ENCODE measurements at places on chromosomes 12 and 14. TPM values are rescaled to one million over a fixed set of nuclear protein-coding genes. Genes with fewer than 3 reads are reported as not detected.

- no peak for DNase-seq
Observed at GRCh38 chr12:105322070-105322469, 8.4 kb upstream of the C12orf75 start.

SLCO1B1 gene
- total RNA-seq: not detected

KLHL28 gene
- 12.8 TPM for total RNA-seq

GRCh38 chr12:79690638-79691510, at the start of gene PAWR:
Gene PAWR (minus strand): TSS chr12:79690964. CDS start chr12:79690244, 720 bp downstream.
- DNase-seq: no peak

PMCH gene
- not detected for total RNA-seq

OR4M1 gene
- not detected for total RNA-seq

GRCh38 chr14:24312736-24313507, 1.6 kb downstream of the LTB4R start:
- DNase-seq: no peak

DNA sequence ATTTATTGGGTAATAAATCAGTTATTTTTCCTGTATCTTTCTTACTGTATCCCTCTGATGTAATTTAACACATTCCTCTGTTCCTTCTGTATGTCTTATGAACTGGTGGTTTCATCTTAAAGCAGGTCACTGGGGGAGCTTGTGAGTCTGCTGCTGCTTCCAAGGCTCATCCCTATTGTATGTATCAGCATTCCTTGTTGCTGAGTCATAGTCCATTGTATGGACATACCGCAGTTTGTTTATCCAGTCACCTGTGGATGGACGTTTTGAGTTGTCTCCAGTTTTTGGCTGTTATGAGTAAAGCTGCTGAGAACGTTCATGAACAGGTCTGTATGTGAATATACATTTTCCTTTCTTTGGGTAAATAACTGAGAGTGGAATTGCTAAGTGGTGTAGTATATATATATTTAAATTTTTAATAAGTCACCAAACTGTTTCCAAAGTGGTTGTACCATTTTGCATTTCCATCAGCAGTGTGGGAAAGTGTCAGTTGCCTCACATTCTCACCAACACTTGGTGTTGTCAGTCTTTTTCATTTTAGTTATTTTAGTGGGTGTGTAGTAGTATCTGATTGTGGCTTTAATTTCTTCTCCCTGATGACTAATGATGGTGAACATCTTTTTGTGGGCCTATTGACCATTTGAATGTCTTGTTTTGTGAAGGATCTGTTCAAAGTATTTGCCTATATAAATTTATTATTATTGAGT, 82.7 kb downstream of the BEGAIN start:
- DNase-seq: no peak

DNA sequence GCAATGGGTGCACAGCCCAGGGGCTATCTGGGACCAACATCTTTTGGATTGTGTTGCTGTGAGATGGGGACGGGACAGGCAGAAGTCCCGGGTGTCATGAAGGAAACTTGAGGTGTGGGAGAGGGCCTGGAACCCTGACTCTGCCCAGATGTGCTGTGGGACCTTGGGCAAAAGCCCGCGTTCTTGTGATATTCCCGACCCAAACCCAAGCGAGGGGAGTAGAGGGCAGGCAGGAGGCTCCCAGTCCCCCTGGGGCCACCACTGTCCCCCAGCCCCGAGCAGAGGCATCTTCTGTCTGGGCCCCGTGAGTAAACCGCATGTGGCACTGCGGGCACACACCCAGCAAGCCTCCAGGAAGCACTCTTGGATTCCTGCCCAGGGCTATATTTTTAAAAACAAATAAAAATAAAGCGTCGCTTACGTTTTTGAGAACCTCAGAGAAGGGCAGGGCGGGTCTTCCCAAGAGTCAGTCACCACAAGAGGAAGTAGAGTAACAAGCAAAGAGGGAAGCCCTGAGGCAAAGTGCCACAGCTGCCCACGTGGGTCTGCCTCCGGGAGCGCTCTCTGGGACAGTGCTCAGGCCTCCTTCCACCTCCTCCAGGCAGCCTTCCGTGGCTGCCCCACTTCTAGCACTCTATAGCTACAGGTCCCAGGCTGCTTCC, 39.5 kb downstream of the BEGAIN start:
- DNase-seq: no peak

GALNT9 gene
- 1.5 TPM for total RNA-seq

RPGRIP1 gene
- total RNA-seq: not detected

LUM gene
- 72.9 TPM for total RNA-seq

SYNDIG1L gene
- total RNA-seq: not detected

DNA sequence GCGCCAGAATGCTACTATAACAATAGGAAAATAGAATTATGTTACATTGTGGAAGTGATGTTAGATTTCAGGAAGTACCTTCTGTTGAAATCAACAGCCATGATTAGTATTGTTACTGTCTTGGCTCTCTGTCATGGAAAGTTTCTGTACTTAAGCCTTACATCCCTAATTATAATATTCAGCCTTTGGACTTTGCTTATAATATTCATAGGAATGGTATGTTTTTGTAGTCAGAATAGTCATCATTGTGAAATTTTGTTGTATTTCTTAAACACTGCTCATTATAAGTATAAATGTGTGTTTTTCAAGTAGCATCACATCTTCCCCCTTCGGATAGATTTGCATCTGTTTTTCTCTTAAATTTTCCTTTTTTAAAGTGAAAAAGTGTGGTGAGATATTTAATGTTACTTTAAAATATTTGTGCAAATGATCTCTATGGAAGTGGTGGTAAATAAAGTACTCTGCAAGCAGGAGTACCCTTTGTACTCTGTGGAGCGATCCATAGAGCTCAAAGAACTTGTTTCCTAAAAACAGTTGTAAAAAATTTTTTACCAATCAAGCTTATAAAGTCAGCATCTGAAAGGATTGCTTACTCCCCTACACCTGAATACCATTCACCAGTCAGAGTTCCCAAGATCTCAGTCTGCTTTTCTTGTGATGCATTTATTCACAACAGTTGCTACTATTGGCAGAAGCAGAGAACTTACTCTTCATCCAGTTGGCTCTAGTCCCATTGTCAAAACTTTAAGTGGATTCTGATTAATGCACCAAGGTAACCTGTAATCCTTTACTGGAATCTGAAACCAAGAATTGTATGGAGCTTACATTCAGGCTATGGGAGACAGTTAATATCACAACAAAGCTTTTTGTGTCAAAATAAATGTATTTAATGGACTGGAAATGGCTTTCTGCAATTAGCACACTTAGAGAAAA, 87.8 kb downstream of the RIC8B start:
- DNase-seq: no peak

DNA sequence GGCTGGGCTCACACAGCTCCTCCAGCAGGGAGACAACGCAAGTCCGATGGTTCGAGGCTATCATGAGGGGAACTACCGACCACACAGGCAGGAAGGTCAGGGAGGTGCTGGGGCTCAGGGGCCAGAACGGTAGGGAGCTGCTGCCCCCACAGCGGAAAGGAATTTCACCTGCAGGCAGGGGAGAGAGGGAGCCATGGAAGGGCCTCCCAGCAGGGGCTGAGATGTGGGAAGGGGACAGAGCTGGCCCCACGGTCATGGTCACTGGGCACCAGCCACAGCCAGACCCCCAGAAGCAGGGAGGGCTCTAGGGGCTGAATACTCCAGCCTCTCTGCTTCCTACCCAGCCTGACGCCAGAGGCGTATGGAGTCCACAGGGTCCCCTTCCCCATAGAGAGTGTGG, 103.1 kb downstream of the SCARB1 start:
- no peak for DNase-seq

SDS gene
- not detected for total RNA-seq

DNA sequence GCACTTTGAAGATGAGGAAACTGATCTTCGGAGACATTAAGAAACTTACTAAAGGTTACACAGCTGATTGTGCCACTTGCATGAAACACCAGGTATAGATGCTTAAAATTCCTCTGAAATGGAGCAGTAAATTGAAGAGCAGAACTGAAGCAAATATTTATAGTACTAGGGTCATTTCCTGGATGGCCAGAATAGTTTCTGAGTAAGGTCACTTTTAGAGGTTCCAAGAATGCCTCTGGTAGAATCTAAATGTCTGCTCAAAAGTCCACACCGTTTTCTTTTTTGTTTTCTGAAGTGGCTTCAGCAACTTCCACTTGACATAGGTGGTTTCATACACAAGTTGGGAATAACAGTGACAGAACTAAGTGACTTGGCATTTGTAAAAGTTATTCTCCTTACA, 19.4 kb downstream of the TPH2 start:
- DNase-seq: no peak

SMCO2 gene
- total RNA-seq: not detected

- DNase-seq: no peak
Observed at GRCh38 chr12:46535376-46535775, 162.8 kb upstream of the SLC38A2 start.

PIANP gene
- total RNA-seq: 5.6 TPM

DNA sequence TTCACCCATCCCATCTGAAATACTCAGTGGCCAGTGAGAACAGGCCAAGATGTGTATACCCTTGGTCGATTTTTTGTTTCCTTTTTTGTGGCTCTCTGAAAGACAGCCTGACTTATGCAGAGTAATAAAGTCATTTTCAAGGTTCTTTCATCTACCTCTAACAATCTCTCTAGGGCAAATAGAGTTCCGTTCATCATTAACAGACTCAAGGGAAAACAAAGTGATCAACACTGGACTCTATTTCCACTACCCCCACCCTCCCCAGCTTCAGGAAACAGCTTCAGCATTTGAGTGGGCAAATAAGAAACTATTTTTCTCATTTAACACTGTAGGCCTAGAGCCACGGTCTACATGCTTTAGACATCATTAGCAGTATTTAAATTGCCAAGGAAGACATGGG, 15.9 kb downstream of the PRKAB1 start:
- no peak for DNase-seq

DNA sequence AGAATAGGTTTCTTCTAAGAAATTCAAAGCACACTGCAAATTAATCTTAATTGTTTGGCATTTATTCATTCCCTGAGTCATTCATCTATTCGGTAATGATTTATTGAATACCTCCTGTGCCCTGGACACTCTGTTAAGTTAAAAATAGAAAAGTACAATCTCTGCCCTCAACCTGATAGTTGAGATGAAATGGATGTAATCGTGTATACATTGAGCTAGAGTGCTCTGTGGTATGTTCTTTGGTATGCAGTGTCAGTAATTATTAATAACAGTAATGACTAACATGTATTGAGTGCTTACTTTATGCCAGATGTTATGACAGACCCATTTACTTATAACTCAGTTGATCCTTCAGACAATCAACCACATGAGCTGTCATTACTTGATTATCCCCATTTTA, 47.6 kb downstream of the UTP20 start:
- DNase-seq: no peak

DNA sequence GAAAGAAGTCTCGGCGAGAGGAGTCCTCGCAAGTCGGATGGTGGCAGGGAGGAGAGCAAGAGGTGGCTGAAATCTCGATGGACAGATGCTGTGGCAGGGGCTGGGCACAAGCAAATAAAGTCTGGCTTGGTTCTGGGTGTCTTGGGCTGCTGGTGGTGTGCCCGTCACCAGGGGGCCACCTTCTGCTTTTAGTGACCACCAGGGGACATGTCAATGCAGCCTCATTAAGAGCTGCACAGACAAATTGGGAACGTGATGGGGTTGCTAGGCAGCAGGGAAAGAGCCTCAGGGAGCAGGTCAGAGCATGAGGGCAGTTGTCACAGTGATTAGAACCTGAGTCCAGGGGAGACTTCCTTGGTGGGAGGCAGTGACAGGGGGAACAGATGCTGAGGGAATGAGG, 44.0 kb downstream of the LRRC74A start:
- no peak for DNase-seq

DNA sequence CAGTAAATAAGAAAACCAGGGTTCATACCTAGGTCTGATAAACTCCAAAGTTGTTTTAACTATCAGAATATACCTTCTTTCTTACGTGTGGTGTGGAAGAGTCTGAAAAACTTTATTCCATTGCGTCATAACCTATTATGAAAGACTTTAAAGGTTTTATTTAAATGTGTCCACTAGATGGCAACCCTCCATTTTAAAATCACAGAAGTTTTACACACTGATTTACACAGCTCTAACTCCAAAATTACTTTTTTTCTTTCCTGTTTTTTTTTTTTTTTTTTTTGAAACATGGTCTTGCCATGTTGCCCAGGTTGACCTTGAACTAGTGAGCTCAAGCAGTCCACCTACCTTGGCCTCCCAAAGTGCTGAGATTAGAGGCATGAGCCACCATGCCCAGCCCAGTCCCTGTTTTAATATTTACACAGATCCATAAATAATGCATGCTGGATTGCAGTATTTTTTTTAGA, 17.3 kb upstream of the TMPRSS12 start:
- DNase-seq: no peak

- DNase-seq: no peak
Observed at GRCh38 chr14:45249856-45250575, 3.0 kb downstream of the MIS18BP1 start.

GRCh38 chr12:57148469-57149244, 1.2 kb upstream of the LRP1-AS start:
- DNase-seq: no peak

ACRBP gene
- 0.74 TPM for total RNA-seq

Data from vagina (tissue), 2 donors.